SIG-M5 (cell line): ENCODE measurements at places on chromosomes 7 and 10.

- DNase-seq = no peak
Measured at GRCh38 chr10:89574368-89574767, 39.0 kb upstream of the SLC16A12 start.

GRCh38 chr7:44313016-44313415, 12.4 kb downstream of the CAMK2B start:
- no peak for DNase-seq

DNA sequence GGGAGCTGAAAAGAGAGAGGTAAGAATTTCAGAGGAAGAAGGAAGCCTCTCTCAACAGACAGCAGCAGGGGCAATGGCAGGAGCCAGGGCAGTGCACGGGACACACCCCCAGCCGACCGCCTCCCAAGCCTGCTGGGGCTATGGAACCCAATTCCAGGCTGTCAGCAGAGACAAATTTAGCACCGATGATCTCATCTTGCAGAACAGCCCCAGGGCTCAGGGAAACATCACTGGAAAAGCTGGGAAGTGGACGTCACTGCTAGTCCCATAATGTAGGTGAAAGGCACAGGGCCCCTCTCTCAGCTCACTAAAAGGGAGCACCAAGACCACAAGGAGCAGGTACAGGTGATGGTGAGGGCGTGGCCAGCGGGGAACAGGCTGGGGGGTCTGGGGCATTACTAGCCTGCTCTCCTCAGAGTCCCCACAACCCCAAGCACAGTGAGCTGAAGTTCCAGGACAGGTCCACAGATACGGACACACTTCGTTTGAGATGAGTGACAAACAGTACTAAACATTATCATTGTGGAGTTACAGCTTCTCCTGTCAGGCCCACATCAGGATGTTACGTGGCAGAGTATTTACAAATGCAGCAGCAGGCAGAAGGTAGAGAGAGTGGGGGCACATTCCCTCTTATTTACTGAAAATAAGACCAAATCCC, 103.7 kb downstream of the PLXNA4 start:
- DNase-seq = no peak

DNA sequence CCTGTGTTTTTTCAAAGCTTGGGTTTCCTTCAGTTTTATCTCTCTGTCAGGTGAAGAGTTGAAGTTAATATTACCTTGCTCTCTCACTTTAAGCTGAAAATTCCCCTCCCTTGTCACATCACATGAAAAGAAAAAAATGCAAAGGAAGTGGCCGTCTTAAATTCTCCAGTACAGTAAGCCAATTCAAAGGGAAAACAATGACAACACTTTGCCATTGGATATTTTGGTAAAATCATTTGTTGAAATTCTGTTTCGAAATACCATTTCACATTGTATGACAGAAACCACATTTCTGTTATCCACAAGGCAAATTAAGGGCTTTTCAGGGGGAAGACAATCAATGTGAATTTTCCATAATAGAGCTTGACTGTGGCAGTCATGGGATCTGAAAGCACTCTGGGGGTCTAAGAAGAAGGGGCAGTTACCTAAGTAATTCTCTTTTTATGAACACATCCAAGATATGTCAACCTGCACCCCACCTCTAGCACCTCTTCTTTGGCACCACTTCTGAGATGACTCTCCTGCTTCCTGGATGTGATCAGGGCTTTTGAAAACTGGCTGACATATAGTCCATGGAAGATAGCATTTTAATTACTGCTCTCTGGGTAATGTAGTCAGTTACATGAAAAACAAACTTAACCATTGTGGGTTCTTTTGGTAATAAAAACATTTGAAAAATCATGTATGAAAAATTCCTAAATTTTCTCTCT, 63.8 kb downstream of the ENTPD1 start:
- DNase-seq = no peak

- DNase-seq = no peak
Measured at GRCh38 chr10:108443636-108444035, 1279.1 kb upstream of the SORCS1 start.

- no peak for DNase-seq
Measured at GRCh38 chr10:69800109-69800508, 1.6 kb upstream of the COL13A1 start.
